ENCODE measurements at places on chromosomes 6 and 20. TPM values are rescaled to one million over a fixed set of nuclear protein-coding genes. Genes with fewer than 3 reads are reported as not detected.

DNA sequence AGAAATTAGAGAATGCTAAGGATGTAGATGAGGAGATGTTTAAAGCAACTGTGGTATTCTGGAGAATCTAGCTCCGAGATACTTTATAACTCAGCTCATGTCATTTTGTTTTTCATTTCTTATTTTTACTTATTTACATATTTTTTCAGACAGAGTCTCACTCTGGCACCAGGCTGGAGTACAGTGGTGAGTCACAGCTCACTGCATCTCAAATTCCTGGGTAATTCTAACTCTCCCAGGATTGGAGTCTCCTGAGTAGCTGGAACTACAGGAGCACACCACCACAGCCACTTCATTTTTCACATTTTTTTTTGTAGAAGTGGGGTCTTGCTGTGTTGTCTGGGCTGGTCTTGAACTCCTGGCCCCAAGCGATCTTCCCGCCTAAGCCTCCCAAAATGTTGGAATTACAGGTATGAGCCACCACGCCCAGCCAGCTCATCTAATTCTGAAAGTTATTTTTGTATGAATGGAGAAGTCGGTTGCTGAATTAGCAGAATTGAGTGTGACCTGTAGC lies 94.3 kb upstream of the FAM8A1 start:
- DNase-seq = no peak

The CLPSL1 gene
- not detected for total RNA-seq

DNA sequence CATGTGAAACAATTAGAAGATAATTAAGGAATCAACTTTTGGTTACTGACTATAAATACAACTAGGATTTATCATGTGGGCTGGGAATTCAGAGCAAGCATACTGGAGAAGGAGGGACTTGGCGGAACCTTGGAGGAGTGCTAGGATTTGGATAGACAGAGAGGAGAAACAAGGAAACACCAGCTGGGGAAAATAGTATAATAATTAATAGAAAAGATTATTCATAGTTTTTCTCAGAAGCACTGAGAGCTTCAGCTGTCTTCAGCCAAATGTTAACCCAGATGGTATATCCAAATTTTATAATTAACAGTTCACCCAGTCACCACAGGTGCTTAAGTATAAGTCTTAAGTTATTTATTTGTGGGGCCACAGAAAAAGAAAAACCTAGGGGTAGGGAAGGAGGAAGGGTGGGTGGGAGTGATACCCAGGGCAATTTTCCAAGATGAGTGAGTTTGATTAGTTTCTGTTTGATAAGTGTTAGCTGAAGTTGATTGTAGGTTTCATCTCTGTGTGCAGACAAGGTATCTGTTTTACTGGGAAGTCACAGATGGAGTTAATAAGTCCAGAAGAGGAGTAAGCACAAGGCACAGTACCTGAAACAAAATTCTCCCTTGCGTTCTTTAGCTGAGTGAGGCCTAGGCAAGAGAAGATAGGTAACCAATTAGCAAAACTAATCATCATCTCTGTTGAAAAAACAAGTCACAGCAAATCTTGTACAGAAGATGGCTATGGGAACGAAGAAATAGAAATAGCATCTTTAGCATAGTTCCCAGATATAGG lies 175.5 kb downstream of the TFAP2B start:
- DNase-seq = no peak

GRCh38 chr6:143958839-143959399 lies 49.1 kb downstream of the PLAGL1 start:
- DNase-seq = no peak

Data from fibroblast of the aortic adventitia (primary cell).